ENCODE measurements at places on chromosomes 13 and 19.
A peak's percentile ranks its signal among the peaks of the same experiment; 100 is the strongest.

DNA sequence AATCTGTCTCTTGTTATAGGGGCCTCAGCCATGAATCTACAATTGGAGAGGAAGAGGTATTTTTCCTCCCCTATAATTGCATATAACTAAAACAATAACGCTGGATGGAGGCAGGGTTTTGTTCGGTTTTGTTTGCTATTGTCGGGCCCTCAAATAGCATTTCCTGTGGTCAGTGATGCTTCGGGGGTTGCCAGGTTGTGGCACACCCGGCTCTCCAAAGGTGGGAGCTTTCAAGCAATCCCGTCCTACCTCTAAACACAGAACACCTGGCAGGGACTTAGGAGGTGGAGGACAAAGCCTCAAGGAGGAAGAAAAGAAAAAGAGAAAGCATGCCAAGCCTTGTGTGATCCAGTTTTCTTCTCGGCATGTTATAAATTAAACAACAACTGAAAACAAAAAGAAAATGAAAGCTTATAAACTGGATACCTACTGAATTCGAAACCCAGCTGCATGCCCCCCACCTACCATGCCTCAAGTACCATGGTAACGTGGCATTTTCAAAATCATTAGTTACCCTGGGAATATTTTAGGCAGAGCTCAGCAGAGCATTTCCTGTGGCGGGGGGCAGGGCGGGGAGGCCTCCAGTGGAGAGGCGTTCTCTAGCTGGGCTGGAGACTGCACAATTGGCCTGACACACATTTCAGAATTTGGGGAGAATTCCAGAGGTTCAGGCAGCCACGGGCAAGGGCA, 213.8 kb downstream of the DCLK1 start:
- DNase-seq: no peak

GRCh38 chr19:29779921-29780320, 31.9 kb upstream of the CCNE1 start:
- no peak for DNase-seq

GRCh38 chr13:43368003-43368402, 344.6 kb downstream of the DNAJC15 start:
- DNase-seq: peak; percentile 17

GRCh38 chr19:45130888-45131615, 29.7 kb downstream of the NKPD1 start:
- DNase-seq: peak; percentile 21

DNA sequence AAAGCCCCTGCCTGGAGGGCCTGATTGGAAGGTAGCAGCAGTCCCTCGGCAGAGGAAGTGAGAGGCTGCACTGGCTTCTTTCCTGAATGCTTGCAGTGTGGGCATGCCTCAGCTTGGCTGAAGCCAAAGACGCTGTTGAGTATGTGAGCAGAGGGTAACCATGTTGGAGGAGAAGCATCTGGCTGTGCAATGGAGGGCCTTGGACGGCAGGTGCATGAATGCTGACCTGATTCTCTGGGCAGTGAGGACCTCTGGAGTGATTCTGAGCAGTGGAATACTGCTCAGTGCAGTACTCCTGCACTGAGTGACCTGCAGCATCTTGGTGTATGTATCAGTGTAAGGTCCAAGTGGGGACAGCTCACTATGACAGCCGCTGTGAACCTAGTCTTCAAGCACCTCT, 46.9 kb downstream of the SOX1 start:
- no peak for DNase-seq

GRCh38 chr19:7394731-7395359, 46.1 kb downstream of the ARHGEF18 start:
- DNase-seq: peak; percentile 84

- DNase-seq: no peak
Observed at GRCh38 chr19:306151-306900, 15.1 kb upstream of the PLPP2 start.

DNA sequence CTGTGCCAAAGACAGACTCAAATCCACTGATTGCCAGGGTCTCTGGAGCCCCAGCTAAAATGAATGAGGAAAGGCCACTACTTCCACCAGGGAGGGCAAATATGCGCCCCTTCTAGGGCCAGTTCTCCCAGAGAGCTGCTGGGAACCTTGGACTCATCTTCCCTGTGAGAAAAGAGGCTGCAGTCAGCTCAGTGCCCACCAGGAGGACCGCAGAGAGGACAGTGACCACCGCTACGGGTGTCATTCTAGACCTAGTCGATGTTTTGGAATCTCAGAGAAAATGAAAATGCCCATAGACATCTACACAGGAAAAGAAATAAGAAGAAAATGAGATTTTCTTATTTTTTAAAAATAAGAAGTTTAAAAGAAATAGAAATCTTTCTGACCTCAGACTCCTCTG, 235.1 kb downstream of the UQCRFS1 start:
- no peak for DNase-seq

- DNase-seq: peak; percentile 70
Observed at GRCh38 chr19:47778049-47778953, at the start of gene SELENOW. Gene SELENOW (plus strand): TSS chr19:47778703. CDS start chr19:47778786, 83 bp downstream.

- DNase-seq: no peak
Observed at GRCh38 chr13:73300718-73301425, 242.1 kb downstream of the KLF5 start.

GRCh38 chr13:68851026-68851425, 1256.6 kb upstream of the ATXN8OS start:
- DNase-seq: no peak

DNA sequence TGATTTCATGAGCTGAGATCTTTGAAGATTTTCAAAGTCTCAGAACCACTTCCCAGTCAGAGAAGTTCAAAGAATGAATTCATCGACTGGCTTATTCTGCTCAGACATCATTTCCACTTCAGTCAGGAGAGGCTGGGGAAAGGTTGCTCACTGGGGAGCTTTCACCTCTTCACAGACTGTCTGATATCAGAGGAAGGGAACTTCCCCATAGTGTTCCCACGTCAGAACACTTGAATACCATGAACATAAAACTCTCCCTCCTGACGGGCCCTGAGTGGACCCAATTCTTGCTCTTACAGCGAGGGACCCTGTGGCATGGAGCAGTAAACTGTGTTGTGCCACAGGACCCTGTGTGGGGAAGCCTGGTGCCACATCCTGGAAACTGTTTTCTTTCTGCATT, 492.6 kb downstream of the COG6 start:
- DNase-seq: no peak

- DNase-seq: peak; percentile 46
Observed at GRCh38 chr19:45097776-45098520, 5.0 kb downstream of the PPP1R37 start.

DNA sequence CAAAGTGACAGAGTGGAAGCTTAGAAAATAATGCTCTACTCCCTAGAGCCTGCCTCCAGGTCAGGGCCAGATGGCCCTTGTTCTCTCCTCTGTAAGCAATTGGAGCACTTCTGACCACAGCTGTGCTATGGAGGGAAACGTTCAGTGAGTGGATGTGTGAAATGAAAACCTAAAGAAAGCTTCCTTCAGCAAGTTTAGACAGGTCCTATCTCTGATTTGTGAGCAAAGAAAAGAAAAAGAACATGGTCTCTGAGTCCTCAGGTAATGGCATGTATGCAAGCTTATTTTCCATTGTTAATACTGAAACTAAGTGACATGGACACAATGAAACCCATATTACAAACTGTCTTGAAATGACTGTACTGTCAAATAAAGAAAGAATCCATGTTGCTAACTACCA, 1486.8 kb downstream of the EFNB2 start:
- DNase-seq: no peak

- DNase-seq: no peak
Observed at GRCh38 chr13:30726192-30726591, 9.2 kb upstream of the ALOX5AP start.

DNA sequence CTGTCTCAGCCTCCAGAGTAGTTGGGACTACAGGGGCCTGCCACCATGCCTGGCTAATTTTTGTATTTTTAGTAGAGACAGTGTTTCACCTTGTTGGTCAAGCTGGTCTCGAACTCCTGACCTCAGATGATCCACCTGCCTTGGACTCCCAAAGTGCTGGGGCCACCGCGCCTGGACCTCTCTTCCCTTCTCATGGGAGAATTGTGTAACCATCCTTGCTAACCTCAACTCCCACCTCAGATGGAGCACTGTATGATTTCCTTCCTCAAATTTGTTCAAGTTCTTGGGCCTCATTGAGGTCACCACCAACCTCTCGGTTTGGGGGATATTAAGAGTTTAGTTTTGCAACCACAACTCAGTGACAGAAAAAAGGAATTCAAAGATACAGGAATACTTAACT, 10.7 kb downstream of the LILRA5 start:
- no peak for DNase-seq

DNA sequence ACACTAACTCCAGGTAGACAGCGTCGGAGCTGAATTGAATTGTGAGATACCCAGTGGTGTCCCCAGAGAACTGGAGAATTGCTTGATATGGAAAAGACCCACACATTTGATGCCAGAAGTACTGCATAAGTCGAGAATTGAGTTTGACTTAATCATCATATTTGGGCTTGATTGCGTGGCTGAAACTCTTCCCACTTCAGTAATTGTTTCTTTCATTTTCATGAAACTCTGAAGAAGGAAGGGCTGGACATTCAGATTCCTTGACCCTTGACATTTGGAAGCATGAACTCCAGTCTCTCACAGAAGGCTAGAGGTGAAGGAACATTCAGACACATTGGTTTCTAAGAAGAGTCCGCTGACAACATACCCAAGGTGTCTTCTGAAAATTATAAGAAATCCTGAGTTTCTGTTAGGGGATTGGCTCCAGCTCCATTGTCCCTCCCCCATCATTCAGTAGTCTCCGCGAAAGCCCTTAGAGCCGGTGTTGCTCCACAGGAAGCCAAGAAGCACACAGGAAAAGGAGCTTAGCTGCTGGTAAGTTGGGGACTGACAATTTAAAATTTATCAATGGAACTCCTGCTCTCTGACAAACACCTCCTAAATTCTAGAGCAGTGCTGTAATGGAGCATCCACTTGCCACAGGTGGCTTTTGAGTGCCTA, at the start of gene FPR2:
Gene FPR2 (plus strand): TSS at position 484 of the 660 bp plus-strand sequence. CDS start 7,479 bp downstream, outside the sequence.
- DNase-seq: no peak

- no peak for DNase-seq
Observed at GRCh38 chr13:73934215-73934641, 200.0 kb downstream of the KLF12 start.

- DNase-seq: no peak
Observed at GRCh38 chr13:113555141-113555540, 29.4 kb upstream of the TFDP1 start.

GRCh38 chr13:27924529-27925141, 4.8 kb downstream of the PDX1 start:
- no peak for DNase-seq

DNA sequence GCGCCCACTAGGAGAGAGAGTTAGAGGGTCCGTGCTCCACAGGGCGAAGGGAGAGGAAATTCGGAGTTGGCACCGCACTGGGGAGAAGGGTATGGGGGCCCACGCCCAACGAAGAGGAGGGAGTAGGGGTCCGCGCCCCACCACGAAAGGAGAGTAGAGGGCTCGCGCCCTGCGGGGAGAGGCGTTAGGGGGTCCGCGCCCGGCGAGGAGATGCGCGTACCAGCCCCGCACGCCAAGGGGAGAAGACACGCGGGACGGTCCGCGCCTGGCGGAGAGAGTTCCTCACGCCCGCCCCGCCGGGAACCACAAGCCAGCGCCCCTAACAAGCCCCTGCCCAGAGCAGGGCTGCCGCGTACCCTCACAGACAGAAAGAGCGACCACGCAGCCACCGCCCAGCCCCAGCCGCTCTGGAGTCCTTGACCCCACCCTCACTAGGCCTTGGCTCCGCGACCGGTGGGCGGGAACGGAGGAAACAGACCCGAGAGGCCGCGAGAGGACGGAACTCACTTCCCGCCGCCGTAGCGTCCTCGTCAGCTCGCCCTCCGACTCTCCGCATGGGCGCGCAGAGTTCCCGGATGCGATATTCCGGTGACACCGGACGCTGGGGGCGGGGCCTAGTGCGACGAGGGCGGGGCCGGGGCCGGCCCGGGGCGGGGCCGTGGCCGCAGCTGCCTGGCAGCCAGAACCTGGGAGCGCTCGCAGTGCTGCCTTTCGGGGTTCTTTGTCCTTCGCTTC, 20.0 kb upstream of the ZSCAN18 start:
- DNase-seq: no peak

DNA sequence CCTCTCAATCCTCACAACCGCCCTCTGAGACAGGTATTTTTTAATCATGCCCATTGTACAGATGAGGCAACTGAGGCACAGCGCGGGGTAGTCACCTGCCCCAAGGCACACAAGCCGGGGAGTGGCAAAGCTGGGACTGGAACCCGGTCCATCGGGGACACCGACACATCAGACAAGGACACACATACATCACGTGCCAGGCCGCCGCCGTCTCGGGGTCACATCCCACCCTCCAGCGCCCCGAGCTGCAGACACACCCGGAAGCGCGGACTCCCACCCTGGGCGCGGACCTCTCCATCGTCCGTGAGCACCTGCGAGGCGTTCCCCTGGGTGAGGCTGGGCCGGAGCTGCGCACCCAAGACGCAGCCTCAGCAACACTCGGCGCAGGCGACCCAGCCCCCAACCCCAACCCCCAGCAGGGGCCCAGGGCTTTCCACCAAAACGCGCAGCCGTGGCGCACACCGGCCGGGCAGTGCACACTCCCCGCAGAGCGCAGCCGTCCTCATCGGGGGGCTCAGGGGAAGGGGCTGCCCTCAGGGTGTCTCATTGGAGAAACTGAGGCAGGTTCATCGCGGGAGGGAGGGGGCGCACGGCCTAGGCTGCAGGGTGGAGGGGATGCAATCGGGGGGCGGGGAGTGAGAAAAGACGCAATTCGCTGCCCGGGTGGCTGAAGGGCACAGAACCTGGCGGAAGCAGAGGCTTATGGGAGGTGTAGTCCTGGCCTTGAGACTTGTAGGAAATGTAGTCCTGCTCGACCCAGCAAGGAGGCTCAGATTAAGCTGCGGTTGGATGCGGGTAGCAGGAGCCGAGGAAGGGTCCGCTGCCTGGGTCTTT, 1.9 kb upstream of the LMTK3 start:
- peak; percentile 72 for DNase-seq

- DNase-seq: no peak
Observed at GRCh38 chr19:52473655-52474350, 20.4 kb downstream of the ZNF578 start.

DNA sequence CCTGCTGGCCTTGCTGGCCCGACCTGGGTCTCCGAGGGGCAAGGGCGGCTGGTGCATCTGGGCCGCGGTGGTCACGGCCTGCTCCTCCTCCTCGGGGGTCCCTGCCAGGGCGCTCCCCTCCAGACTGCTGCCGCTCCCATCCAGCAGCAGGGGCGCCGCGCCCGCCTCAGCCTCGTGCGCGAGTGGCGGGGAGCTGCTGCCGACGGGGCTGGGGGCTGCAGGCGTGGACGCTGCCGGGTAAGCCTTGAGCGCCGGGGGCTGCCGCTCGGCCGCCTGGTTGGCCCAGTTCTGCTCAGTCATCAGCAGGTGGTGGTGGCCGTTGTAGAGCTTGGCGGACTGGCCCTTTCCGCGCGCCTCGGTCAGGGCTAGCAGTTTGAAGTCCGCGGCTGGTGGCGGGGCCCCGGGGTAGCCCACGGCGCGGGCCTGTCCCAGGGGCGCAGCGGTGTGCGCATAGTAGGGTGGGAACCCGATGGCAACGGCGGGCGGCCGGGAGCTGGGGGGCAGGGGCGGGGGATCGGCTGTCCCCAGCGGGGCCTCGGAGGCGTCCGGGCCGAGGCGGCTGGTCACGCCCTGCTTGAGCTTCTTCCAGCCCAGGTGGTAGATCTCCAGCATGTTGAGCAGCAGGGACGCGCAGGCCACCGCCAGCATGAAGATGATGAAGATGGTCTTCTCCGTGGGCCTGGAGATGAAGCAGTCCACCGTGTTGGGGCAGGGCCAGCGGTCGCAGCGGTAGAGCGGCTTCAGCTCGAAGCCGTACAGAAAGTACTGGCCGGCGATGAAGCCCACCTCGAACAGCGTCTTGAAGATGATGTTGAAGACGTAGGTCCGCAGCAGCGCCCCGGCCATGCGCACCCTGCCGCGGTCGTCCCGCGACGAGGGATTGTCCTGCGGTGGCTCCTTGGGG, 18.6 kb downstream of the GJA3 start:
- no peak for DNase-seq

Measured in prostate gland (tissue), 2 donors.